ENCODE measurements at places on chromosomes 3 and 15.

DNA sequence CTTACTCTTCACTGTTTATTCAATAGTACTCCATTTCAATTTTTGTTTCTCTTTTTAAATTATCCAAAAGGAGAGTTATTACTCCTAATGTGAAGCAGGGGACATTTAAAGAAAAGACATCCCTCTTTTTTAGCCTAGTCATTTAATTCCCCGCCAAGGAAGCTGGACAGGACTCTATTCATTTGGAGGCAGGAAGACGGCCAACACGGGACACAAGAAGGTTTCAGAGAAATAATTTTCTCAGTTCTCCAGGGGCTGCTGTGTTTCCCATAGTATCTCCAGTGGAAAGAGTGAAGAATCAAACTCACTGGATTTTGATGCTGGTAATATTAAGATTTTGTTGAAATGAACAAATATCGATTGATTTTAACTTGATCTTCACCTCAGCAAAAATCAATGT, 833.7 kb downstream of the ROBO2 start:
- peak; percentile 4 for DNase-seq

- DNase-seq = no peak
Observed at GRCh38 chr3:183324083-183324482, 71.0 kb downstream of the B3GNT5 start.

- peak; percentile 69 for DNase-seq
Observed at GRCh38 chr3:78659386-78659987, 1108.3 kb downstream of the ROBO1 start.

- DNase-seq = no peak
Observed at GRCh38 chr15:85011160-85011571, 29.5 kb downstream of the PDE8A start.

GRCh38 chr3:153572165-153572564, 410.1 kb downstream of the RAP2B start:
- DNase-seq = no peak

DNA sequence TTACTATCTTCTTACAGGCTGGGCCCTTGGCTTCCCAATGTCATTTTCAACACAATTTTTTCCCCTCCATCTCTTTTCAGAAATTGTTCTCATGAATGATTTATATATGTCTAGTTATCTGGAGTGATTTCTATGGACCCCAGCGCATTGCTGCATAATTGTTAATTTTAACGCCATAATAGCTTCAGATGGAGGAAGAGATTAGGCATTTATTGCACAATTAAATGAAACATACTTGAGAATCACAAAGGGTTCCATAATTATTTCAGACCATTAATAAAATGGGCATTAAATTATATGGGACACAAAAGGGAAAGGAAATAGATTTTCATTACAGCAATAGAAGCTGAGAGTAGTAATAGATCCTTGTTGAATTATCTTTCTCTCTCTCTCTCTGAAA, 70.3 kb upstream of the SOX14 start:
- no peak for DNase-seq

GRCh38 chr3:39181408-39182335, 10.7 kb downstream of the XIRP1 start:
- DNase-seq = no peak

DNA sequence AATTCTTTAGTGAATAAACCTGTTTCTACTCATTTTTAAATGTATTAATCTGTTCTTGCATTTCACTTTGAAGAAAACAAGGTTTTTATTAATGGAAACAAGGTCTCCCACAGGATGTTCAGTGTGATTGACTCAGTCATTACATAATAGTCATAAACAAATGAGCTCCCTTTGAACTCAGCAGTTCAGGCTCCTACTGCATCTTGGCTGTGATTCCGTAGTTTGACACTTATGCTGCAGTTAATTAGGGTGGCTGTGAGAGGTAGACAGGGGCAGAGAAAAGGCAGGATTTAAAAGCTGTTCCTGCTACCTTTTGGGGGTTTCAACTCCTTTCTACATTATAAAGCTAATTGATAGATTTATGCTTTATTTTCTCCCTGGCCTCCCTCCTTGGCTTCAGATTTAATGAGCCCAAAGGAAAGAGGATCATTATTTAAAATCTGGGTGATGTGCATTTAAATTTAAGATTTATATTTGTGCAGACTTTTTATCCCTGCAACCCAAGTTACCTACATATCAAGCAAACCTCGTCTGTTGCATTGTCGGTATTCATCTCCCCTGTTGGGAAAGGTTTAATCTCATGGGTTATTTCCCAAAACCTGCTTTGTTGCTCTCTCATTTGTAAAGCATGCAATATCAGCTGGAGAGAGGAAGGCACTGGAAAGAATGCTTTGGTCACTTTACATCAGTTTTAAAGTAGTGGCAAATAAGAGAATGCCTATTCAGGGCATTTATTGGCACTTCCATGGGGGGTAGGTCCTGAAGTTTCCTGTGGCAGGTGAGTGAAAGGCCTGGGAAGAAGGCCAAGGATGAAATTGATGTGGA, 345.0 kb upstream of the NR2E3 start:
- DNase-seq = no peak

DNA sequence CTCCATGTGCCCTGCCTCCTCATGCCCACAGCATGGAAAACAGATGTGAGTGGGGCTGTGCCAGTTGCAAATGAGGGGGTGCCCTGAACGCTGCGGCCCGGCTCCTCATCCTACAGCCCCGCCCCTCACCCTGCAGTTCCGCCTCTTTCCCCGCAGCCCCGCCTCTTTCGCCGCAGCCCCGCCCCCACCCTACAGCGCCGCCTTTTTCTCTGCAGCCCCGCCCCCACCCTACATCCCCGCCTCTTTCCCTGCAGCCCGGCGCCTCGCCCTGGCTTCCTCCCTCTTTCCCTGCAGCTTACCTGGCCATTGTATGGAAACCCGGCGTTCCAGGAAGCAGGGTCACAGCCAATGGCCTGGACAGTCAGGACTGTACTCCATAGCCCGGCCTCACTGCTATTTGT, 284.9 kb downstream of the TLE3 start:
- DNase-seq = no peak

DNA sequence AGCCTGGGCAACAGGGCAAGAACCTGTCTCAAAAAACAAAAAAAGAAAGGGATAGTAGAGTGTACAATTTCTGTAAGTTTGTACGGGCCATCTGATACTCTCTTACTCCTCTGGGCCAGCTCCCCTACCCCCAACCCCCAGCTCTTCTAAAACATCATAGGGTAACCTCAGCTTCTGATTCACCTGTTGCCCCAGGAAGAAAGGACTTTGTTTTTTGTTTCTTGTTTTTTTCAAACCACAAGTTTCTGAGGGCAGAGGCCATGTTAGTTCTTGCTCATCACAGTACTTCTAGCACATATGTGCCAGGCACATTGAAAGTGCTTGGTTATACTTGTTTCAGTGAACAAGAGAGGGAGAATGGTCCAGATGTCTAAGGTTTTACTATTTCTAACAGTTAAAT, 20.2 kb downstream of the ATOSA start:
- DNase-seq = no peak

- DNase-seq = no peak
Observed at GRCh38 chr15:67156834-67157233, 91.4 kb downstream of the SMAD3 start.

GRCh38 chr15:58919232-58919631, 14.2 kb downstream of the SLTM start:
- DNase-seq = no peak

DNA sequence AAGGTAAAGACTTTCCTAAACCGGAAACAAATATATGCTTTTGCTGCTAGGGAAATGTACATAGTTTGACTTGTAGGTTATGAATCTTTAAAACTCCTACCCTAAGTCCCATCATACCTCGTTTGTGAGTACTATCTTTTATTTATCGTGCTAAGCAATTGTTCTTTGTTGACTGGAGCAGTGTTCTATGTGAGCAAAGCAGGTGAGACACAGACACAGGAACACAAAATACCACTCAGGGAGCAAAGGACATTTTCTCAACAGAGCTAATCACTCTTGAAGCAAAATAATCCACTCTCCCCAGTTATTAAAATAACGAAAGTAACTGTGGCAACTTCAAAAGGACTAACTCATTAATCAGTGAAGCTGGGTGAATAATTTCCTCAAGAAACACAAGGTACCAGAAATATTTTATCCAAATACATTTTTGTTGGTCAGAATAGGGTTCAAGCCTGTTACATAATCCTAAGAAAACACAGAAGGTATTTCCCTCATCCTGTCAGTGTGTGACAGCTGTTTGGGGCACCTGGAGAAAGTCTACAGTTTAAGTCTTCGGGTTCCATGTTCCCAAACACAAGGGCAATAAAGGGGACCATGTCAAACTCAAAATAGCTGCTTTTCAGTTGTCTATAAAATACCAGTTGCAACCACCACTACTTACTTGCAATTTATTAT, 407.7 kb downstream of the FOXP1 start:
- no peak for DNase-seq
